ENCODE measurements at places on chromosomes 5 and 9. TPM values are rescaled to one million over a fixed set of nuclear protein-coding genes. Genes with fewer than 3 reads are reported as not detected.

DNA sequence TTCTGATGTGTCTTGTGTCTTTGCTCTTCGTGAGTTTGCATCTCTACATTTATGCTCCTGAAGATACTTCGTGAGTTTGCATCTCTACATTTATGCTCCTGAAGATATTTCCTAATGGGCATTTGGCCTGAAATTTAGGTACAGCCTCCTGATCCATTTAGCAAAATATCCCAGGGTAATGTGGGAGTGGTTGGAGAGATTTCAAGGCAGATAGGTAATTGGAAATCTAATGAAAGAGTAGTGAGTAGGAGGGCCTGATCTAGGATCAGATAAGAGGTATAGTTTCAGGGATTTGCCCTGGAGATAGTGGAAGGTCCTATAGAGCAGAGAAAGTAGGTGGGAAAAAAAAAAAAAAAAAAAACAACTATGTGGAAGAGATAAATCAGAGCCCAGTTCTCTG is 14.6 kb upstream of the SNX2 start:
- DNase-seq: no peak

DNA sequence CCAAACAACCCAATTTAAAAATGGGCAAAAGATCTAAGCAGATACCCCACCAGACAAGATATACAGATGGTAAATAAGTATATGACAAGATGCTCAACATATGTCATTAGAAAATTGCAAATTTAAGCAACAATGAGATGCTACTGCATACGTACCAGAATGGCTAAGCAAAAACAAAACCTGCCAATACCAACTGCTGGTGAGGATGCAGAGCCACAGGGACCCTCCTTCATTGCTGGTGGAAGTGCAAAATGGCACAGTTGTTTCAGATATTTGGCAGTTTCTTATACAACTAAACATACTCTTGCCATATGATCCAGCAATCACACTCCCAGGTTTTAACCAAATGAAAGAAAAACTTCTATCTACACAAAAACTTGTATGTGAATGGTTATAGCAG is 178.9 kb downstream of the BARX1 start:
- no peak for DNase-seq

Gene FAM200C
- polyA plus RNA-seq: 0.46 TPM

GRCh38 chr9:108316630-108317029 is 539.2 kb downstream of the ACTL7B start:
- no peak for DNase-seq

DNA sequence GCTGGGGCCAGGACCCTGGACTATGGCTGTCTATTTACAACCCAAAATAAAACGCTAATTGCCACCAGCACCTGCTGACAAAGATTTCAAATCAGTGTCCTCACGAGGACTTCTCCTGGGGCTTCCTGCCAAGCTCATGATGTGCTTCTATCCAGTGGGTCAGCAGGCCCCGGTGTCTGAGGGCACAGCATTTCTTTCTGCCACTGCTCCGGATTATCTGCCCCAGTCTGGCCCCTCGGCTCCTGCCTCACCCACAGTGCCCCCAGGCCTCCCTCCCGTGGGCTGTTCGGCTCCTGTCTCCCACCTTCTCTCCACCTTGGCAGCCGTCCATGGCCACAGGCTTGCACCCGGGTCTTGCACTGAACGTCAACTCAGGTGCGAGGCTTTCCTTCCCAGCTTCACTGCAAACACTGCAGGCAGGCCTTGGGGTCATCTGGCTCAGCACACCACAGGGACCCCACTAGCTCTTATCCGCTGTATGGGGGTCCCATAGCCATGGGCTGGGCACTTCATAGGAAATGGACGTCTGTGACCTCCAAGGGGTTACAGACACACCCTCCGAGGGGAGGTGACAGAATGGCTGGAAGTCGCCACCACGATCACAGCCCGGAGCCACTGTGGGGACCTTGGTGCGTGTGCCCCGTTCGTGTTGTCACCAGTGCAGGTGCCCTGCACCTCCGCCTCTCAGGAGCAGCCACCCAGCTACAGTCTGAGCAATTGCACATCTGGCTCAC is 43.8 kb upstream of the FCN1 start:
- no peak for DNase-seq
